ENCODE measurements at places on chromosomes 11 and 22.

GRCh38 chr11:3165152-3165705, at the start of gene OSBPL5:
Gene OSBPL5 (minus strand): TSS chr11:3165310. CDS start chr11:3129148, 36,162 bp downstream.
- no peak for DNase-seq

- DNase-seq = no peak
These were observed 1.2 kb downstream of the JAML start for GRCh38 chr11:118223570-118223969.

DNA sequence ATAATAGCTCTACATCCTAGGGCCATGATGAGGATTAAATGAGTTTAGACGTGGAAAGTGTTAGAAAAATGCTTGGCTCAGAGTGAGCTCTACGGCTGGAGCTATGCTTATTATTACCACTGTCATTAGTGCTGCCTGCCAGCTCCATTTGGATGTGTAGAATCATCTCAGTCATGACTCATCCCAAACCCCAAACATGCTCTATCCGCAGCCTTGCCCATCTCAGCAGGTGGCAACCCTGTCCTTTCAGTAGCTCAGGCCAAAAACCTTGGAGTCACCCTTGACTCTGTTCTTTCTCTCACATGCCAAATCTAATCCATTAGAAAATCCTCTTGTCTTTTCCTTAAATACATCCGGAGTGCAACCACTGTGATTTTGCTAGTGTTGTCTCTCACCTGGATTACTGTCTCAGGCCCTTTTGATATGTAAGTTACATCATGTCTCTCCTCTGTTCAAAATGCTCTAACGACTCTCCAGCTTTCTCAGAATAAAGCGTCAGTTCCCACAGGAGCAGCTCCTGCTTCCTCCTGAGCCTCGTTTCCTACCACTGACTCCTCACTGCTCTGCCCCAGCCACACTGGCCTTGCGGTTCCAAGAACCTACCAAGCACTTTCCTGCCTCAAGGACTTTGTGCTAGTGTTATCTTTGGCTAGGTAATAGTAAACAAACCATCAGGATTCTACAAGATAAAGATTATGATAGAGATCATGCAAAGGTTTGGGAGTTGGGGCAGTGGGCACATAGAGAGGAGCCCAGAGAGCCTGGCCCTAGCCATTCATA, 10.5 kb upstream of the CHRM1 start:
- DNase-seq = peak; percentile 13

DNA sequence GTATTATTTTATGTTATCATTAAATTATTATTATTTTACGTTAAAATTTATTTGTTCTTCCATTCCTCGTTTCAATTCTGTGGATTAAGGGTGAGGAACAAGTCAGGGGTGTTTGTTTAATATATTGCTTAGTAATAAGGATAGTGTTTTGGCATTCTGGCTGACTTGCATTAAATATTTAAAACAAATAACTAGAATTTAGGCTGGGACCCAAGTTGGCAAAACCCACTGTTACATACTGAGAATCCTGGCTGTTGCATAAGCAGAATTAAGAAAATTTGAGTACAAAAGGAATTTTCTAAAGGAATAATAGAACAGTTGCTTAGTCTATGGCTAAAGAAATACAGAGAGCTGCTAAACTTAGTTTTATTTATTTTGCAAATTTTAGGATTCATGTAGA, 196.4 kb downstream of the GUCY1A2 start:
- no peak for DNase-seq

DNA sequence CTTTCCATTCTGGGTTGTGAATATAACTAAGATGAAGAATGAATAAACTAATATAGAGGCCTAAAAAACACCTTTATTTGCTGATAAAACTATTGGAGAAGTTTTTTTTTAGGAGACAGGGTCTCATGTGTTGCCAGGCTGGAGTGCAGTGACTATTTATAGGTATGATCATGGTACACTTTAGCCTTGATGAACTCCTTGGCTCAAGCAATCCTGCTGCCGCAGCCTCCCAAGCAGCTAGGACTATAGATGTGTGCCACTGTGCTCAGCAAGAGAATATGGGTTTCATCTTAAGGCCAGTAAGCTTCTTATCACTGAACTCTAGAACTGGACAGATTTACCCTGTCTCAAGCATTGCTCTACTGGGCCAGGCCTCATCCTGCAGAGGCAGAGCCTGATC, 26.6 kb downstream of the CCDC90B start:
- DNase-seq = no peak

DNA sequence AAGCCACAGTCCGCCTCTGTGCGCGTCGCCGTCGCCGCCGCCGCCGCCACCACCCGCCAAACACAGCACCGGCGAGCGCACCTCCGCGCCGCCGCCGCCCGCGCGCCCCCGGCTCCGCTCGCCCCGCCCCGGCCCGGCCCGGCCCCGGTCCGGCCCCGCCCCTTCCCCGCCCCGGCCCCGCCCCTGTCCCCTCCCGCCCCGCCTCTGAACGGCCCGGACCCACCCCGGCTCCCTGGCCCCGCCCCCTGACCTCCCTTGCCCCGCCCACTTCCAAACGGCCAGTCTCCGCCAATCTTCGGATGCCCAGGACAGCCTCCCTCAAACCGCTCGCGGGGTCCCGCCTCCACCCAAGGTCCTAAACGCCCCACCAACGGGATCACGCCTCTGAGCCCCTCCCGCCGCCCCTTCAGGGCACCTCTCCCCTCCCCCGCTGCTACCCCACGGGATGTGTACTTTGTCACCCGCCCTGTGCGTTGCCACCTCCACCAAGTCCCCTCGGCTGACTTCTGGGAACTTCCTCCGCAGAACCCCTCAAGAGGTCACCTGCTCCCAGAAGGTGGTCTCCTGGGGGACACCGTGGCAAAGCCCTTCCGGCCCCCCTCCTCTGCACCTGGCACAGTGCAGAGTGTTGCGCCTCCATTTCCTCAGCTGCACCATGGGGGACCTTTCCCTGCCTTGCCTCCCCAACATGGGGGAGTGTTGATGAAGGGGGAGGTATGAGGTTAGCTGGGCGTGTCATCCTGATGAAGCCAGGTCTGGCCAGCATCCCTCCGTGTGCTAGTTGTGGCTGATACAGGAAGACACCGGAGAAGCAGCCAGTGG, at the start of gene KIAA0930:
TSS of gene KIAA0930 (minus strand) at position 85 of the 822 bp plus-strand sequence. CDS start 191 bp downstream, outside the sequence.
- no peak for DNase-seq

GRCh38 chr22:23098230-23098705, 27.9 kb downstream of the GNAZ start:
- DNase-seq = no peak

DNA sequence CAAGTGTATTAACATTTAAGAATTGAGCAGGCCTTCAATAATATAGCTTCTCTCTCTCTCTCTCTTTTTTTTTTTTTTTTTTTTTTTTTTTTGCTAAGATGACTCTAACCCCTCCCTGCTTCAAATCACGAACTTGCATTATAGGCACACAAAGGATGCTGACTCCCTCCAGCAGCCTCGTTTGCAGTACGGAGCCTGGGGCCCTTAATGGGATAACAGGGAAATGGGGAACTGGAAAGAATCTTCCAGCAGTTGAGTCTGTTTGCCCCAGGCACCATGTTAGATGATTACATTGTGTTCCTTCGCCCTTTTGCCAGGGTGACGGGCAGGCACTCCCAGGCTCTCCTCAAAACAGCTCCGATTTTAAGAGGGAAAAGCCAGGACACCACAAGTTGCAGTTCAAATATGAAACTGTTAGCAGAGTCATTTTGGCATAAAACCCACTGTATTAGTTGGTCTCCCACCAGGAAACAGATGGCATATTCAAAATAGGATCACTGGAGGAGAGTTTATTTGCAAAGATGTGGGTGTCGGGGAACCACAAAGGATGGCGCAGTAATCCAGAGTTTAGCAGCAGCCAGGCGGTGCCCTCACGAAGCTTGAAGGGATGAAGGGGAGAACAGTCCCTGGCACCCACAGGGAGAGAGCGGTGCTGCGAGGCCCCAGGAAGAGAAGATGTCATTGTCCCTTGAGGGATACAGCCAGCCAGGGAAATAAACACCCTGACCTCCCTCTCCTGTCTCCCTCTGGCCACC, 26.5 kb upstream of the TREH start:
- peak; percentile 10 for DNase-seq

DNA sequence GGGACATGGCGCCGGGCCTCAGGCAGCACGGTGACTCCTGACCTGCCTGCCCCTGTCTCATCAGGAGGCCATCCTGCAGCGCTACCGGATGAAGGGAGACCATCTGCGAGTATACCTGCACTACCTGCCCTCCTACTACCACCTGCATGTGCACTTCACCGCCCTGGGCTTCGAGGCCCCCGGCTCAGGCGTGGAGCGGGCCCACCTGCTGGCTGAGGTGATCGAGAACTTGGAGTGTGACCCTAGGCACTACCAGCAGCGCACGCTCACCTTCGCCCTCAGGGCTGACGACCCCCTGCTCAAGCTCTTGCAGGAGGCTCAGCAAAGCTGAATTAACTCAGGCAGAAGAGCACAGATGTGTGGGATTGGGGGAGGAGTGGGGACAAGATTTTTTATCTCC, 10.2 kb upstream of the ST3GAL4 start:
- DNase-seq = no peak

DNA sequence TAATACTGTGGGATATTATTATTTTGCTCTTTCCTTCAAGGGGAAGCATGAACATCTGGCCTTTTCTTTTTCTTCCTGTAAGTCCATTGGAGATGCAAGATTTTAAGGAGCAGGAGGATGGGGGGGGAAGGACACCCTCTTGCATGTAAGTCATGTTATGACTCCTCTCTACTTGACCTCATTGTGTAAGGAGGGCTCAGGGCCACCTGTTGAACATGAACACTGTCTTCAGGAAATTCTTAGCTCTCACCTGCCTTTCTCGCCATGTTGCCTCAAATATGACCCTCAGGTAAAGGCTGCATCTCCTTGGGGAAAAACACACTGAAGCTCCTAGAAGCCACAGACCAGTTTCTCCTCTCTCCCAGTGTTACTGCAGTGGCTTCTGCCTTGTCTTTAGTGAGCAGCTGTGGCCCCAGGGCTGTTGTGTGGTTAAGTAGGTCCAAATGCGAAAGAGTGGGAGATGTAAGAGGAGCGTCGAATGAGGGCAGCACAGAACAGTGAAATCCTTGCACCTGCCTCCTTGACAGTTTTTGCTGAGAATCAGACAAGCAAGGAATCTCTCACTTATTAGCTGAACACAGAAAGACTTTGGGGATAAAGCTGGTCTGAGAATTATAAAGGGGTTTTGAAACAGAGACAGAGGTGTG, 1.3 kb upstream of the RAG1 start:
- no peak for DNase-seq

- DNase-seq = no peak
These were observed 1.9 kb downstream of the FBXO7 start for GRCh38 chr22:32476281-32477195.

GRCh38 chr11:59403546-59403945, 22.7 kb downstream of the OR5A2 start:
- DNase-seq = no peak

- no peak for DNase-seq
These were observed 167.6 kb upstream of the MTMR2 start for GRCh38 chr11:96091476-96091875.

- no peak for DNase-seq
These were observed 100.2 kb upstream of the CHRM4 start for GRCh38 chr11:46491661-46492330.

GRCh38 chr11:117911694-117912093, 17.5 kb downstream of the TMPRSS13 start:
- no peak for DNase-seq

GRCh38 chr11:20715464-20715863, 46.1 kb downstream of the NELL1 start:
- no peak for DNase-seq

DNA sequence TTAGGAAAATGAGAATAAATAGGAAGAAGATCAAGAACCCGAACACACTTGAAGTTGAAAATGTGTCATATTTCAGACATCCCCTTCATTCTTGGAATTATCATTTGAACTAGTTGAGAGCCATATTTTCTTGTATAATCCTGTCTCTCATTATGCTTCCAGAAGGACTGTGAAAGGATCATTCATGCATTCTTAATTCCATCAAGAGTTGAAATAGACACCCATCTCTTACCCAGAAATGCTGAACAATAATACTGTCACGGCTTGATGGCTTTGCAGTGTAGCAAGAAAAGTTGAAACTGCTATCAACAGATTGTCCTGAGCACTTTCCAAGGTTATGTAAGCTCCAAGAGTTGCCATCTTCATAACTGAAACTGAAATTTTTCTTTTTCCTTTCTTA, 79.7 kb downstream of the ARHGAP42 start:
- no peak for DNase-seq

DNA sequence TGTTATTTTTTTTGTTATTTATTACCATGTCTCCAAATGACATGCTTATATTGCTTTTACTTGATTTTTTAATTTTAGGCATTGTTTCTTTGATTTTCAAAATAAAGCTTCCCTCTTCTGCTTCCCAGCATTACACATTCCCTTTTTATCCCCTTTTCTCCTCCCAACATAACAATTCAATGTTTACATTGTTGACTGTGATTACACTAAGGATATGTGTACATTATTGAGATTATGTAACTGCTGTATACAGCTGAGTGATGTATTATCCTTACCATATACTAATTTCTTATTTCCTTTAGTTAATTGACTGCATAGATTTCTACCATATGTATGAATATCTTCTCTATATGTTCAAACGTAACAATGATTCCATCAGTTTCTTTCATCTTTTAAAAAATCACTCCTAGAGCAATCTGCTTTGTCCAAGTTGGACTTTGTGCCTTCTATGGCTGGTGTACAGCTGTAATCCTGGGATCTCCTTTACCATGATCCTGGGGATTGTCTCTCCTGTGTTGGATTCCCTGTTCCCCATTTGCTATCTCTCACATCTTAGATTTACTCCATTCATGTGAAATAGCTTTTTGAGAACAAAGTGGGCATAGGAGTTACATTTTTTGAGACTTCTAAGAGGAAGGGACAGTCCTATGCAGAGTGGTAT, 21.6 kb downstream of the AASDHPPT start:
- no peak for DNase-seq

- no peak for DNase-seq
These were observed 582 bp upstream of the ATP6V1E1 start for GRCh38 chr22:17629173-17629489.

DNA sequence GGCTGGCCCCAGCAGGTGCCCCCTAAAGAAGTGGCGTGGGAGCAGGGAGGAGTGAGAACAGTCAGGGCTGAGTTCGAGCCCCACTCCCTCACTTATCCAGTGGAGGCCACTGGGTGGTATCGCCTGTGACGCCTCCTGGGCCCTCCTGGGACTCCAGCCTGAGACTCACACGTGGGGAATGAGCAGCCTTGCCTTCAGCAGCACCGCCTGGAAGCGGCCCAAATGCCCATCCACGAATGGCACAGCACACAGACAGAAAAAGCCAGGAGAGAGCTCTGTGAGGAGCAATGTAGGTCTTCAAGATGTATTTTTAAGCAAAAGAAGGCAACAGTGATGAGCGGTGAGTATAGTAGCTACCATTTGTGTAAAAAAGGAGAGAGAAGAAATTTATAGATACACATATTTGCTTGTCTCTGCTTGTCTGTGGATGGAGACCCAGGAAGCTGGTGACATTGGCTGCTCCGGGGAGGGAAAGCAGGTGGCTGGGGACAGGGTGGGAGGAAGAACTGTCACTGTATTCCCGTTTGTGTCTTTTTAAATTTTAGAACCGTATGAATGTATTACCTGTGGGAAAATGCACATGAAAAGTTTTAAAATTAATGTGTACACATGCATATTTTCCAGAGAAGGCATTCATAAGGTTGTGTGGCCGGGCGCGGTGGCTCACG, 13.2 kb downstream of the KCNJ4 start:
- no peak for DNase-seq

Measured in NCI-H1694 treated with DMSO at 0.1 percent for 48 hours (cell line).